ENCODE measurements at places on chromosomes 2 and 18. TPM values are rescaled to one million over a fixed set of nuclear protein-coding genes. Genes with fewer than 3 reads are reported as not detected.
A peak's percentile ranks its signal among the peaks of the same experiment; 100 is the strongest.

The CELF4 gene
- total RNA-seq: 1.9 TPM

The RPL37A gene
- 1,076 TPM for total RNA-seq

The MAP3K19 gene
- not detected for total RNA-seq

The SKA1 gene
- total RNA-seq: 0.68 TPM

The ZNF396 gene
- 2.5 TPM for total RNA-seq

The RESP18 gene
- not detected for total RNA-seq

The PXDN gene
- 126 TPM for total RNA-seq

DNA sequence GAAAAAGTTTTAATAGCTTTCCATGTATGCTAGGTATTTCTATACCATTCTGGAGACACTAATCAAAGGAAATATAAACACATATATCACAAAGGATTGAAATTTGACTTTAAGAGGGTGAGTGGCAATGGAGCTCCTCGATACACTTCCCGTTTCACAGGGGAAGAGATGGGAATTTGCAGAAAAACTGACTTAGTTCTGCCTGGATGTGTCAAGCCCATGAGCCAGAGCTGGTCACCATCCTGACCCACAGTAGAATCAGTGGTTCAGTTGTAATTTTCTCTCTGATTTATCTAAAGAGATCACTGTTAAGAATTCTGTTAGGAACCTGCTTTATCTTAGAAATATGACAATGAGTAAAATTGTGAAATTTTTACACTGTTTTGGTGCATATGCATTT lies 34.2 kb downstream of the PLCL1 start:
- H3K4me3 ChIP-seq: no peak overlapping the region
- DNase-seq: no peak
- H3K4me1 ChIP-seq: peaks cover 6% of the 10 kb centered on the region
- peak overlapping the region; percentile 50 for H3K27ac ChIP-seq

DNA sequence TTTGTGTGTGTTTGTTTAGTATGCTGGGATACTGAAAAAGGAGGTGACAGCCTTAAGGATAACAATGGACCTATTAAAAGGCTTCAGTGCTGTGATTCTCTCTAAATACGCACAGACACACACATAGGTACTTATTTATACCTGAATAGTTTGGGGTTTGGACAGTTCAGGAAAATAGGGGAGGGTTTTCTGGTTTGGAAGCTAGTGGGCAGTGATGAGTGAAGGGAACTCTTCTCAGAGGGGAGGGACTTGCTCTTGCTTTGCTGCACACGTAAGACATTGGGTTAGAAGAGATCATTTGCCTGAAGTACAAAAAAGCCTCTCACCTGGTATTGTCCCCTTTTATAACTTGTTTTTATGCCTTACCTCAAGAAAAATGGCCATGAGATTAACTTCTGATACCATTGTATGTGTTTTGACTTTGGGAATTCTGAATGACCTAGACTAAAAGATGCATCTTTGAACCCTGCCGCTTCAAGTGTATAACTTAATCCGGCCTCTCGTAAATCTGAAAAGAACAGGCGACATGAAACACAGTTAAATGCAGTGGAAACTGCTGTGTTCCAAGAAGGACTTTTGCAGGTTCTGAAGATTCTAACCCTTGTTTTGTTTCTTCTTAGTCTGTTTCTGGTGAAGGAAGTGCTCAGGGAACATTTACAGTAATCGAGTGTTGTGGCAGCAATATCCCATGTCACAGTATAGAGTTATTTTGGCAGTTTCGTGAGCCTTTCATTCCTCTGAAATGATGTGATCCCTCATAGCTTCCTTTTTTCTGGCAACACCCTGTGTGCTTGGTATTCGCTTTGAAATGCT lies 2.5 kb downstream of the CRIM1 start:
- no peaks in the 10 kb centered on the region for H3K27me3 ChIP-seq
- no peaks in the 10 kb centered on the region for H3K4me1 ChIP-seq
- H3K27ac ChIP-seq: peak overlapping the region; percentile 87
- H3K36me3 ChIP-seq: no peaks in the 10 kb centered on the region

DNA sequence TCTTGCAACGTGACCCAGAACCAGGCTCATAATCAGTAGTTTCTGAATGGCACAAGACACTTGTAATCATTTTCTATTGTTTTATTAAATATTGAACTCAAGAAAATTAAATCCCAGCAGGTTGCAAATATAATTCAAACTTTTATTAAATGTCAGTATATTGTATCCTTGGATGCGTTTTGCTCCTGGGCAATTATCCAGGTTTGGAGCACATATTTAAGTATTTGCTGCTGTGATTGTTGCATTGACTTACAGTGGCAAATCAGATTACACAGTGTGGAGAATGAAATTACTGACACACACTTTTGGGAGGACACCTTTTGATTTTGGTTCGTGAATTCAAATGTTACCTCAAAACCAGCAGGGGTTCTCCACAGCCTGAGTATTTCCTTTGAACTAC lies 27.1 kb upstream of the TMEM178A start:
- H3K4me1 ChIP-seq: peaks cover 18% of the 10 kb centered on the region
- no peak for DNase-seq
- H3K4me3 ChIP-seq: no peak overlapping the region

GRCh38 chr2:233801357-233802131 lies 23.4 kb downstream of the MROH2A start:
- H3K4me3 ChIP-seq: no peak overlapping the region
- DNase-seq: no peak
- no peaks in the 10 kb centered on the region for H3K4me1 ChIP-seq
- no peaks in the 10 kb centered on the region for H3K27me3 ChIP-seq
- H3K27ac ChIP-seq: no peak overlapping the region

- H3K4me3 ChIP-seq: peak overlapping the region; percentile 64
- H3K27me3 ChIP-seq: no peaks in the 10 kb centered on the region
- H3K4me1 ChIP-seq: peaks cover 40% of the 10 kb centered on the region
- peak; percentile 96 for DNase-seq
- H3K36me3 ChIP-seq: no peaks in the 10 kb centered on the region
Measured at GRCh38 chr2:8676191-8676920, 5.5 kb upstream of the ID2 start.

DNA sequence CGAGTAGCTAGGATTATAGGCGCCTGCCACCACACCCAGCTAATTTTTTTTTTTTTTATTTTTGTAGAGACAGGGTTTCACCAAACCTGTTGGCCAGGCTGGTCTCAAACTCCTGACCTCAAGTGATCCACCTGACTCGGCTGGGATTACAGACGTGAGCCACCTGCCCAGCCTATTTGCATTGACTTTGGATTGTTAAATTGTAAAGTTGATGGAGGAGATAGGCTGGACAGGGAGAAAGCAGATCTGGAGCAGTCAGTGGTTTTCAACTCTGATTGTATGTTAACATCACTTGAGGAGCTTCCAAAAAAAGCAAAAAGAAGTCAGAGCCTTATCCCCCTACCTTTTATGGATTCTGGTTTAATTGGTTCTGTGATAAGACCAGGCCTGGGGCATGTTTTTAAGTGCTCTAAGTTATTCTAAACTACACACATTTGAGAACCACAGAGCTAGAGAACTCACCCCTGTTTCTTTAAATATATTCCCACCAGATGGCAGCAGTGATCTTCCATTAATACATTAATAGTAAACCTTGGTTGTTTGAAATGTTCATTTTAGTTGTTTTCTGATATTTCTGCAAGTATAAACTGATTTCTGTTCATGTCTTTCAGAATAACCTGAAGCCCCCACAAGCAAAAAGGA lies 7.5 kb downstream of the C2orf49 start:
- no peak overlapping the region for H3K4me3 ChIP-seq
- no peak for DNase-seq
- H3K27me3 ChIP-seq: no peaks in the 10 kb centered on the region
- peaks cover 99% of the 10 kb centered on the region for H3K36me3 ChIP-seq
- H3K4me1 ChIP-seq: no peaks in the 10 kb centered on the region

- no peaks in the 10 kb centered on the region for H3K4me1 ChIP-seq
- H3K4me3 ChIP-seq: no peak overlapping the region
- DNase-seq: peak; percentile 41
- H3K27me3 ChIP-seq: no peaks in the 10 kb centered on the region
- H3K36me3 ChIP-seq: no peaks in the 10 kb centered on the region
Measured at GRCh38 chr18:48897531-48897930, 53.2 kb downstream of the SMAD7 start.

- no peak for DNase-seq
- H3K27ac ChIP-seq: no peak overlapping the region
- H3K4me1 ChIP-seq: no peaks in the 10 kb centered on the region
- H3K27me3 ChIP-seq: no peaks in the 10 kb centered on the region
- H3K36me3 ChIP-seq: peaks cover 34% of the 10 kb centered on the region
Measured at GRCh38 chr2:99380376-99381010, 43.3 kb downstream of the EIF5B start.

DNA sequence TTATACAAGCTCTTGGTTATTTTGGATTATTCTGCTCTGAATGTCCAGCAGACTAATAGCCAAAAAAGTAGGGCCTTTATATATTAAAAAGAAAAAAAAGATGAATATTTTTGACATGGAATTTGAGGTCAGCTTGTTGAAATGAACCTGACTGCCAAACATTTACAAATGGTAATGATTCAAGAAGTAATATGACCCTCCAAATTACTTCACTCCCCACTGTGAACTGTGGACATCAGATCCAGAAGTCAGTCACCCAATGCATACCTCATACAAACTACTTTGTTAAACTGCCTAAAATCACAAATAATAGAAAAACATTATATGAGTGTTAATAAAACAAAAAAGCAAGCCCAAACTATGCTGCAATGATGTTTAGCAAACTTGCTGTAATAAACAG lies 10.0 kb downstream of the EPG5 start:
- no peaks in the 10 kb centered on the region for H3K27me3 ChIP-seq
- H3K36me3 ChIP-seq: peaks cover 32% of the 10 kb centered on the region
- H3K4me1 ChIP-seq: peaks cover 10% of the 10 kb centered on the region
- no peak for DNase-seq

- peaks cover 4% of the 10 kb centered on the region for H3K4me1 ChIP-seq
- H3K27me3 ChIP-seq: no peaks in the 10 kb centered on the region
- H3K36me3 ChIP-seq: no peaks in the 10 kb centered on the region
- no peak for DNase-seq
Measured at GRCh38 chr2:176755537-176756135, 457.0 kb upstream of the HNRNPA3 start.

- H3K4me1 ChIP-seq: peaks cover 88% of the 10 kb centered on the region
- peak overlapping the region; percentile 82 for H3K27ac ChIP-seq
- no peak for DNase-seq
- H3K27me3 ChIP-seq: no peaks in the 10 kb centered on the region
- no peaks in the 10 kb centered on the region for H3K36me3 ChIP-seq
- peak overlapping the region; percentile 15 for H3K4me3 ChIP-seq
Measured at GRCh38 chr2:60544954-60545560, 8.4 kb downstream of the BCL11A start.

DNA sequence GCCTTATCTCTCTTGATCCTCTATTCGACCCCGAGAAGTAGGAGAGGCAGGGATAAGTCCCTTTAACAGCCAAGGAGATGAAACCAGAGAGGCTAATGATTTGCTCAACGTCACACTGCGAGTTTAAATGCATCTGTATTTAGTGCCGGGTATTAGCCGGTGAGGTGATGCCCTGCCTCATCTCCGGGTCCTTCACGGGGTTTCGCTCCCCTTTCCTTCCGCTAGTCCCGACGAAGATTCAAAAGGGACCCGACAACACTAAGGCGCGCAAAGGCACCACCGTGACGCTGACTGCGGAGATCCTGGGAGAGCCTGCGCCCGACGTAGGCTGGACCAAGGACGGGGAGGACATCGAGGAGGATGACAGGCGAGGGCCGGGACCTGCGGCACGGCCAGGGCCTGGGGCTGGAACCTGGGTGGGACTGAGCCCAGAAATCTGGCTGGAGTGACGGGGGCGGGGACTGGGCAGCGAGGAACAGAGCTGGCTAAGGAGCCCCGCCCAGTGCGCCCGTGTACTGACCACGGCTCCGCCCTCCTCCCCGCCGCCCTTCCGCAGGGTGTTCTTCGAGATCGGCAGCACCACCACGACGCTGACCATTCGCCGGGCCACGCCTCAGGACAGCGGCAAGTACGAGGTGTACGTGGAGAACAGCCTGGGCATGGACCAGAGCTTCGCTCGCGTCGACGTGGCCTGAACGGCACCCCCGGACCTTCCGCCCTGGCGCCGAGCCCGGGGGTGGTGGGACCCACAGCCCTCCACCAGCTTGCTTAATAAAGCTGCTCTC lies 1.0 kb upstream of the GMPPA start:
- H3K27ac ChIP-seq: peak overlapping the region; percentile 99
- H3K4me1 ChIP-seq: no peaks in the 10 kb centered on the region
- peak; percentile 97 for DNase-seq
- H3K4me3 ChIP-seq: peak overlapping the region; percentile 62

GRCh38 chr2:54041135-54041534 lies 70.3 kb upstream of the PSME4 start:
- H3K4me1 ChIP-seq: peaks cover 22% of the 10 kb centered on the region
- H3K4me3 ChIP-seq: no peak overlapping the region
- H3K36me3 ChIP-seq: no peaks in the 10 kb centered on the region
- H3K27me3 ChIP-seq: no peaks in the 10 kb centered on the region
- DNase-seq: no peak
- no peak overlapping the region for H3K27ac ChIP-seq

- no peak overlapping the region for H3K4me3 ChIP-seq
- peaks cover 15% of the 10 kb centered on the region for H3K4me1 ChIP-seq
- no peaks in the 10 kb centered on the region for H3K36me3 ChIP-seq
- no peak overlapping the region for H3K27ac ChIP-seq
- no peak for DNase-seq
- H3K27me3 ChIP-seq: no peaks in the 10 kb centered on the region
Measured at GRCh38 chr2:205343103-205343502, 339.2 kb upstream of the NRP2 start.

DNA sequence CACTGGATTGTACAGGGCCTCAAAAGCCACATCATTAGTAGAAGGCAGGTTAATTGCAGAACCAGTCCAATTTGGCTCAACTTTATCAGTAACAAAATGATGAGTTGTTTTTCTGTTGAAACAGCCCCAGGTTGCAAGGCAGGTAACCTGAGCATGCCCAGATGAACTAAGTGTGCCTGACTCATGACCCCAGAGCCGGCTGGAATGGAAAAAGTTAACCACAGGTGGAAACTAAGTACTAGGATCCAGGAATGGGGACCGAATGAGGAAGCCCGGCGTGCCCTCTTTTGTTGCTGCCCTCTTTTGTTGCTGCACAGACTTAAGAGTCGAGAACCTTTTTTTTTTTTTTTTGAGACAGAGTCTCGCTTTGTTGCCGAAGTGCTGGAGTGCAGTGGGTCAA lies 79.5 kb upstream of the YWHAQ start:
- DNase-seq: no peak
- H3K4me3 ChIP-seq: no peak overlapping the region
- no peaks in the 10 kb centered on the region for H3K4me1 ChIP-seq
- H3K36me3 ChIP-seq: no peaks in the 10 kb centered on the region
- no peaks in the 10 kb centered on the region for H3K27me3 ChIP-seq

- H3K36me3 ChIP-seq: no peaks in the 10 kb centered on the region
- H3K27ac ChIP-seq: no peak overlapping the region
- H3K27me3 ChIP-seq: no peaks in the 10 kb centered on the region
- no peak overlapping the region for H3K4me3 ChIP-seq
- DNase-seq: no peak
Measured at GRCh38 chr2:227888289-227888688, 16.9 kb downstream of the DAW1 start.

DNA sequence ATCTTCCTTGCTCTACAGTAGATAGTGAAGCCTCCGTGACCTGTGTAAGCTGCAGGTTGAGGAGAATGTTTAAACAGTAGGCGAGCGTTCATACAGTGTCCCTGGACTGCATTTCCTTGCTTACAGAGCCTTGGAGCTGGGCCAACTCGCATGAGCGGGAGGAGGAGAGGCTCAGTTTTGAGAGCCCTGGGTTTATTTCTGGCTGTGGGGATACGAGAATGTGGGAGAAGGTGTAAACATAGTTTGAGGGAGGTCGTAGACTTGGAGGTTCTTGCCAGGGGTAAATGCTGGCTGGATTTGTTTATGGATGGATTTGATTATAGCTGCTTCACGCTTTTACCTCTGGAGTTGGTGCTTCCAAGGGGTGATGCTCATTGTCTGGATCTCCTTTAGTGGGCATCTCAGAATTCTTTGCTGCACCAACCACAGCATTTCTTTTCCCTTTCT lies 20.8 kb downstream of the CRIM1 start:
- peaks cover 82% of the 10 kb centered on the region for H3K4me1 ChIP-seq
- H3K4me3 ChIP-seq: no peak overlapping the region
- H3K27me3 ChIP-seq: no peaks in the 10 kb centered on the region
- no peak overlapping the region for H3K27ac ChIP-seq

Measured in sigmoid colon (tissue), 7 donors.